Heart left ventricle (tissue), 16 donors: ENCODE measurements at places on chromosomes 6 and 20. TPM values are rescaled to one million over a fixed set of nuclear protein-coding genes. Genes with fewer than 3 reads are reported as not detected.

ANKRD66 gene
- not detected for polyA plus RNA-seq

SLC35D3 gene
- not detected for polyA plus RNA-seq

- no peak for DNase-seq
These were observed 111.1 kb upstream of the SASH1 start for GRCh38 chr6:148231572-148231971.

MCUR1 gene
- 12.6 TPM for polyA plus RNA-seq

DNA sequence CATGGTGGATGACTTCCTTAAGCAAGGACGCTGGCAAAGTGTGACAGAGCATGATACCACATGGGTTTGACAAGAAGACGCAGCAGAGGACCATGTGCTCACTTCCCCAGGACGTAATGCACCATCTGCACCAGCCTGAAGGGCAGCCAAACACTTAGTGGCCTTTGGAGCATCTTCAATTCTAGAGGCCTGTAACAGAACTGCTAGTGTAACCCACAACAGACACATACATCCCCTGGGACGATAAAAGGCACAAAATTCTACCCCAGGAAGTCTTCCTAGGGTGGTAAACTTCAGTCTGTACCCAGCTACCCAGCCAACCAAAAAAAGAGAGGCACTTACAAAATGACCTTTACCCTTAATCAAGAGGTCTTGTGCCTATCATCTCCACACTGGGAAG, 9.2 kb upstream of the CPNE1 start:
- DNase-seq = no peak

DNA sequence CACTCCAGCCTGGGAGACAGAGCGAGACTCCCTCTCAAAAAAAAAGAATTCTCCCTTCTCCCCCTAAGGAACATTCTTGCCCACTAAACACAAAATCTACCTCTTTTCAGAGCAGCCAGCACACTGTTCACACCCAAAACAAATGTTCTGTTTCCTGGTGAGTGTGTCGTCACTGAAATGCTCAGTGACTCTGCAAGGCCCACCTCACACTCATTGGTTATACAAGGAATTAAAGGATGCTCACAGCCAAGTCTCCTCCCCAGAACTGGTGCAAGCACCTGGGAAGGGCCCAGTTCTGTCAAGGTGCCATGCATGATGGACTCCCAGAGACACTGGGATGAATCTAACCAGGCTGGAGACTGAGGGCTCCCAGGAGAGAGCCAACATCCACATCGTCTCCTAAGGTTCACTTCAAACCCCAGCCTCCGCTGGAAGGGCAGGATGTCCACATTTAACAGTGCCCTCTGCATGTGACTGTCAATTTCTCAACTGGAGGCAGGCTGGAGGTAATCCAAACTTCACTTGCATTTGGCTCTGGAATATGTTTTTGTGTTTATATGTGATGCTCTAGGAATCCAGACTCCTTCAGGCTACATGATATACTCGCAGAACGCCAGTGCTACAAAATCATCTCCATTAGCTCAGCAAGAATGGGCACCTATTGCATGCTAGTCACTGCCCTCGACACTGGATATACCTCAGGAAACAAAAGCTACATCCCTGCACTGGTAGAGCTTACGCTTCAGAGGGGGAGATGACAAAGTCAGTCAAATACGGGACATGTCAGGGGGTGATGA, 7.1 kb downstream of the RRBP1 start:
- no peak for DNase-seq

DNA sequence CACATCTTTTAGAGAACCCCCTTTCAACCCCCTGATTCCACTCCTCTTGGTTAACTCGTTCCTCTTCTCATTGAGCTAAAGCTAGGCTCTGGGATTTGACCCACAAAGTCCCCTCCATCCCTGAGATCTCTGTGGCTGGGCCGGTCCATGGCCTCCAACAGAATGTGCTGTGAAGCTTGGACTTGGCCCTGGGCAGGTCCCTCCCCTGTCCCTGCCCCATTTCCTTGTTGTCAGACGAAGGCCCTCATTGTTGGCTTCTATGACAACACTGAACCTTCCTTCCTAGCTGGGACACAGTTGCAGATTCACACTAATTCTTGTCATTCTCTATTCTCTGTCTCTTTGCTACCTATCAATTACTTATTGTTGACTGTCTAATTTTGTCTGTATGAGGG, 156.1 kb downstream of the SYCP2 start:
- DNase-seq = no peak

TP53TG5 gene
- 1.5 TPM for polyA plus RNA-seq

NR2E1 gene
- polyA plus RNA-seq = not detected

- DNase-seq = no peak
These were observed 15.2 kb downstream of the FAM210B start for GRCh38 chr20:56373942-56374341.

RBBP8NL gene
- not detected for polyA plus RNA-seq

GRCh38 chr20:34369265-34369664, 6.2 kb downstream of the ITCH start:
- no peak for DNase-seq

GRCh38 chr6:54830216-54830615, 16.4 kb upstream of the FAM83B start:
- no peak for DNase-seq

DNA sequence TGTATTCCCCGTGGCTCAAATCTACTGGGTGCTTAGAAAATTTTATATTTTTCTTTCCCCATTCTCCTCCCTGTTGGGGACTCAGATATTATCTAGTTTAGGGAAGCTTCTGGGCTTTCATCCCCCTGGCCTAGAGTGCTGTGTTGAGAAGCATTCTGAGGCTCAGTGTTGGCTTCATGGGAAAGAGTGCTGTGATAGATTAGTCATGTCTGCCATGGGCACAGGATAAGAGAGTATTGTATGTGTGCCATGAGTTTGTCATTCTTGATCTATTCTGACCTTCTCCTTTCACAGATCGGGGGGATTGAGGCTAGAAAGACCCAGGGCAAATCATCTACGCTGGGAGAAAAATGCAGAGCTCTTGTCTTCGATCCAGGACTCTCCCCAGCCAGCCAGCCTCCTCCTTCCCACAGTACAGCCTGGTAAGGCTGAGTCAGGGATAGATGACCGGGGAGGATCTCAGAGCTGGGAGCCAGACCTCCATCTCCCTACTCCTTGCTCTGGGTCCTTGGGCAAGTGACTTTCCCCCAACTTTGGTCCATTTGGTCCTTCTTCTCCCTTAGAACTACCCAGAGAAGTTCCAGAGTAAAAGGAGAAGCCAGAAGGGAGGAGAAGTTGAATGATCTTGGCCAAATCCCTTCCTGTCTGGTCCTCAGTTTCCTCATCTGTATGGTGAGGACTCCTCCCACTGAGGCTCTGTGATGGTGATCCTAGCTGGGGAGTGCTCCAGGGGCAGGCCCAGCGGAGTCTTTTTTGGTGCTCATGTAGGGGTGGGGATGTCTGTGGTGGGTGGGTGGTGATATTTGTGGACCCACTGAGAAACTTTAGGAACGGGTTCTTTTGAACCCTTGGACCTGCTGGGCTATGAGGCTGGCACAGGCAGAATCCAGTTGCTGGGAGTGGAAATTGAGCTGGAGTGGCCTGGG, 5.0 kb downstream of the SRC start:
- DNase-seq = no peak

- no peak for DNase-seq
These were observed 96.9 kb upstream of the SLC24A3 start for GRCh38 chr20:19115581-19115980.

TREM1 gene
- polyA plus RNA-seq = 0.38 TPM

DNA sequence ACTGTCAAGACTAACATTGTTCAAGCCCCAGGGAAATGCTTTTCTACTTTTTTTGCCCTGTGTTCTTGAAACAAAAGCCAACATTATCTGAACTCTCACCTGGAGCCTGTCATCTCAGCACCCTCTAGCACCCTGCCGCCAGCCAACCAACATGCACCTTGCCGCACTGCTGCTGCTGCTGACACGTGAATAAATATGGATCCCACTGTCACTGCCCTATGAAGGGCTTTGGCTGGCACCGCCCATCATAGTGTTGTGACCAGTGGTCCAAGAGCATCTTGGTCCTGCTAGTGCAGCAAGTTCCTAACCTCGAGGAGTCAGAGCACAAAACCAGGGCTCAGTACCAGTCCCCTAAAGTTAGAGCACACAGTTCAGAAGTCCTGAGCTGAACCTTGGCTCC, 41.6 kb downstream of the CENPW start:
- DNase-seq = no peak

- DNase-seq = no peak
These were observed 198.5 kb downstream of the ADGRG6 start for GRCh38 chr6:142500250-142500786.

- DNase-seq = no peak
These were observed 43.1 kb upstream of the RNF182 start for GRCh38 chr6:13881621-13882165.

CDH26 gene
- polyA plus RNA-seq = 1.3 TPM

DNA sequence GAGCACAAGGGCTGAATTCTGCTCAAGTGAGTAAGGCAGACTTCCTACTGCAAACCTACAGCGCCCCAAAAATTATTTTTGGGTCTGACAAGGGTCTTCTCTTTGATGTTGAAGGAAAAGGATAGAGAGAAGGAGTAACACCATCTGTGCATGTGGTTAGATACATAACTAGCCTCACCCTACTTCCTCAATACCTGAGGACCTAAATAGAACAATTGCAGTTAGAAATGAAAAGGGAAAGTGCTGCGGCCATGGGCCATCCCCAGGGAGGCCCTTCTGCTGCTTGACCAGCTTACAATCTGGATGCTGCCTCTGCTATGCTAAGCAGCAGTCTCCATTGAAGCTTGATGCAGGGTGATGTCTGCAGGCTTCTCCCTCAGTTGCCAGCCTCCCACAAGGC, 63.2 kb upstream of the ARMH2 start:
- no peak for DNase-seq

- DNase-seq = no peak
These were observed 81.2 kb upstream of the SASH1 start for GRCh38 chr6:148261470-148261869.

- DNase-seq = no peak
These were observed 28.2 kb upstream of the NOX3 start for GRCh38 chr6:155483858-155484257.

DNA sequence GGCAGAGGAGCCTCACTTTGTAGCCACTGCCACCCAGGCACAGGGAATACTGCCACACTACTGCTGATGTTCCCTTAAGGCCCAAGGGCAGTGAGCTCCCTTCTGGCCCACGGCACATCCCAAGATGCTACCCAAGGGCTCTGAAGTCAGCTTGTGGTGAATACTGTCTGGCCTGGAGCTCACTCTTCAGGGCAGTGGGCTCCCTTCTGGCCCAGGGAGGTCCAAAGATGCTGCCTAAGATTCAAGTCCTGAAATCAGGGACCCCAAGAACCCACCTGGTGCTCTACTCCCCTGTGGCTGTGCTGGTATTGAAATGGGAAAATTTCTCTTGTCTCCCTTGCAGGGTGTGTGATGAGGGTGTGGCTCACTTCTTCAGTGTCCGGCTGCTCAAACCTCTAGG, 132.8 kb downstream of the TINAG start:
- no peak for DNase-seq

- no peak for DNase-seq
These were observed 41.5 kb upstream of the FAM83B start for GRCh38 chr6:54805077-54805476.

DNA sequence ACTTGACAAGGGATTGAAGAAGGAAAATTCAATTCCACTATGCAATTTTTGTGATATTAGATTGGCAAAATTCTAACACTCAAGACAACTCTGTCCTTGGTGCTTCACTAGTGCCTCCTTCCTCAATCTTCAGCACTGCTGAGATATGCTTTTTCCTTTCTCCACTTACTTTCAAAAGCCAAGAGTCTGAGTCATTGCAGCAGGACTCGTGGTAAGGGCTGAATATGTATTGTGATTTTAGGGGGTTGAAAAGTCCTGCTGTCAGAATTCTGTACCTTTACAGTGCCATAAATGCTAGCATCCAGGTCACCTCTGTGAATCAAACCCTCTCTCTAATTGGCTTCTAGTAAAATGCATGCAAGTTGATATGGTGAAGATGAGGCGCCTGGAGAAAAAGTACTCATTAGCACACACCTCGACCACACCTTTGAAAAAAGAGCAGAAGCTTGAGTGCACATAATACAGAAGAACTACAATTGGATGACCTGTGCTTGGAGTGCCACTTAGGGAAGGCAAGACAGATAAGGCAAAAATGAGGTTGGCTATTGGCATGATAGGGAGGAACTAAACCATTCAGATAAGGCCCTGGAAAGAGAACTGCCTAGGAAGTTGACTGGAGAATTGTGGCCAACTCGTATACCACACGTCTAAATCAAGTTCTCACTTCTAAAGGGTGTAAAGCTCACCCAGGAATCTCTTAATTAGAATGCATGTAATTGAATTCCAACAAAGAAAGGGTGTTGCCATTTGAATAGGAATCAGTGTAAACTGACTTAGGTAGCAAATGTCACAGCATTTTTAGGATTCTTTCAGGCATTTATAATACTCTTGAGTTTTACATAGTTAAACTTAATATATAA, 43.6 kb upstream of the FAM83B start:
- DNase-seq = no peak

GRCh38 chr20:1934721-1935573, 39.7 kb downstream of the SIRPA start:
- peak; percentile 82 for DNase-seq

DNA sequence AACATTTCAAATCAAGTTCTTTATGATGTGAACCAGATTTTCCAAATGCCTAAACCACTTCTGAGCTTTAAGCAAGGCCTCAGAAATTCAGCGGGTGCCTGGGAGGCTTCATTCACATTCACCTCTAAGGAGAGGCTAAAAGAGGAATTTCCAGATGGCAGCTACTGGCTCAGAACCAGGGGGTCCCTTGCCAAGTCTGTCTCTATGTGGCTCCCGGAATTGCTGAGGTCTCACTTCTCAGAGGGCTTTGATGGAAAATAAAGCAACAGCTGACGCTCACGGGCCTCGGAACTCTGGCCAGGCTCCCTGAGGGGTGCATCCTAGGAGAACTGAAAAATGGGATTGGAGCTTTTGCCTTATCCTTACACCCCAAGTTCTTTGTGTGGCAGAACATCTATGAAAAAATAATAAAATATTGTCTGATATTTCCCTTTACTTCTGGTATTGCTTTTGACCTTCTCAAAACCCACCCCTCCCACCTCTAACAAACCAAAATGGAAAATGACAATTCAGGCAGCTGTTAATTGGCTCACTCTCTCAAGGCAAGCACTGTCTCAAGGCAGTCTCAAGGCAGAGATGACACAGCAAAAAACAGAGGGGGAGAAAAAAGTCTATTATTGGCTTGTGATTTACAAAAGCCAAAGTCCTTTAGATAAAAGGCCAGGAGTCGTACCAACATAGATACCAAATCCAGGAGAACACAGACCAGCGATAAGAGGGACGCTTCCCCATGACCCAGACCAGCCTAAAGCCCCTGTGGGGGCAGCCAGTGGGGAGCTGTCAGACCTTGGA, 21.8 kb upstream of the LRRN4 start:
- DNase-seq = no peak

- DNase-seq = no peak
These were observed 124.3 kb downstream of the TPBG start for GRCh38 chr6:82487895-82488294.

GRCh38 chr6:24431045-24431451, 28.3 kb downstream of the MRS2 start:
- peak; percentile 18 for DNase-seq

PKHD1 gene
- not detected for polyA plus RNA-seq

QRSL1 gene
- polyA plus RNA-seq = 11.2 TPM

- DNase-seq = no peak
These were observed 138.5 kb upstream of the UST start for GRCh38 chr6:148608199-148608951.

GRCh38 chr6:63487103-63487813, 85.0 kb upstream of the LOC128125822 start:
- DNase-seq = no peak
